WTC11 (cell line): ENCODE measurements at places on chromosomes 1 and 21. TPM values are rescaled to one million over a fixed set of nuclear protein-coding genes. Genes with fewer than 3 reads are reported as not detected.

GUCA2A gene
- not detected in 3 replicates for total RNA-seq

ALG6 gene
- 17.6 to 25.4 TPM (median 23.7 TPM) in 3 replicates for total RNA-seq

MKNK1 gene
- 17.5 to 18.6 TPM (median 18.0 TPM) in 3 replicates for total RNA-seq

PRR9 gene
- not detected in 3 replicates for total RNA-seq

ZNF670 gene
- total RNA-seq, result 11.1 to 12.7 TPM (median 12.7 TPM) in 3 replicates

RUSC1 gene
- total RNA-seq, result 51.4 to 68.8 TPM (median 55.3 TPM) in 3 replicates

BRDT gene
- 0.13 to 0.21 TPM (median 0.18 TPM) in 3 replicates for total RNA-seq

DNA sequence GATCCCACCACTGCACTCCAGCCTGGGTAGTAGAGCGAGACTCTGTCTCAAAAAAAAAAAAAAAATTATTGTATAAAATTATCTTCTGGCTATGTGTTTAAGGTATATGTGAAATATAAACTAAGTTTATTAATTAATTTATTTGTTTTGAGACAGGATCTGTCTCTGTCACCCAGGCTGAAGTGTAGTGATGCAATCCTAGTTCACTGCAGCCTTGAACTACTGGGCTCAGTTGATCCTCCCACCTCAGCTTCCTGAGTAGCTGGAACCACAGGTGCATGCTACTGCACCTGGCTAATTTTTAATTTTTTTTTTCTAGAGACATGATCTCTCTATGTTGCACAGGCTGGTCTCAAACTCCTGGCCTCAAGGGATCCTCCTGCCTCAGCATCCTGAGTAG is 67.9 kb downstream of the RD3 start:
- no peak for DNase-seq
- H3K4me3 ChIP-seq, result no peak overlapping the region
- no peak overlapping the region for H3K27ac ChIP-seq
- H3K4me1 ChIP-seq, result peaks cover 12% of the 10 kb centered on the region
- no peaks in the 10 kb centered on the region for H3K27me3 ChIP-seq

DNA sequence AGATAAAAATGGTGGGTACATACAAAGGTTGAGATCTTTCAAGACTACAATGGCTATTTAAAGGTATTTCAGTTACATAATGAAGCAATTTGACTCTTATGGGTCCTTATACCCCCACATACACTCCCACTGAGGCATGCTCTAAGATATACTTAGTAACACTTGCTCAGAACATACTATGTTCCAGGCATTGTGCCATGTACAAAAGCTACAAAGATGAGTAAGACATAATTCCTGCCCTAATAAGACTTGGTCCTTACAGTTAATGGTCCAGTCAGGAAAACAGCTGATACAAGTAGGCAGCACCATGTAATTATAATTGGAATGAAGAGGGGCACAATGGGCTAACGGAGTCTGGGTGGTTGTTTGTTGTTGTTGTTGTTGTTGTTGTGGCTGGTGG is 166.7 kb upstream of the BEND5 start:
- no peak overlapping the region for H3K4me3 ChIP-seq
- peaks cover 3% of the 10 kb centered on the region for H3K4me1 ChIP-seq
- no peak for DNase-seq
- no peaks in the 10 kb centered on the region for H3K27me3 ChIP-seq
- H3K36me3 ChIP-seq, result no peaks in the 10 kb centered on the region

DNA sequence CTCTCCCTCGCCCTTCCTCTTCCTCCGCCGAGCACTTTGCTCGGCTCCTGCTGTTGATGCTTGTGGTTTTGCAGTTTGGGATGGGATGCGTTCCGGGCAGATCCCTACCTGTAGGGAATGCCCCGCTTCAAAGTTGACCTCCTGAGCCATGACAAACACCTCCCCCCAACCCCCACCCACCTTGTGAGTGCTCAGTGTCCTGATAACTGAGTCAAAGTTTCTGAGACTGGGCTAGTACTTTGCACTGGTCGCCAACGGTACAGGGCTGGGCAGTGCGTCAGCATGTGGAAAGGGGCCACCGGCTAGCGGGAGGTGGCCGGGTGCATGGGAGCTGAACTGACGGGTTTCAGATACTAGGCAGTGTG is 771 bp downstream of the RABGAP1L start:
- H3K27ac ChIP-seq, result peak overlapping the region; percentile 95
- no peaks in the 10 kb centered on the region for H3K36me3 ChIP-seq
- DNase-seq, result peak; percentile 20
- peaks cover 3% of the 10 kb centered on the region; the same call in 1 of the 2 replicates for H3K27me3 ChIP-seq

DNA sequence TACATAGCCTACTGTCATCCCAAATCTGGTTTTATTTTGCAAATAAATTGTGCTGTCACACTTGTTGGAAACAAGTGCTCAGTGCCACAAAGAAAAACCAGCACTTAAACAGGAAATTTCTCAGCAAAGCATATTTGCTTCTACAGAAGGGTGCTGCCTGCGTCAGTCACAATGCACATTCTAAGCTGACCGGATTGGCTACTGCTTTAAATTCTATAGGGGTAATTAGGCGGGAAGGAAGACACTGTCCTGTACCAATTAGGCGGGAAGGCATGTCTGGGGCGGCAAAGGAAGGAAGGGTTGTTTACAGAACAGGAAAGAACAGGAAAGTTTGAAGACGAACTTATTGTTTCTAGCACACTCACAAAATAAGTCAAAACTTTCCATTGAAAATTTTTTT is 2.8 kb downstream of the IFI16 start:
- peaks cover 36% of the 10 kb centered on the region for H3K4me1 ChIP-seq
- no peak overlapping the region for H3K27ac ChIP-seq
- no peak for DNase-seq
- peaks cover 64% of the 10 kb centered on the region for H3K27me3 ChIP-seq

DNA sequence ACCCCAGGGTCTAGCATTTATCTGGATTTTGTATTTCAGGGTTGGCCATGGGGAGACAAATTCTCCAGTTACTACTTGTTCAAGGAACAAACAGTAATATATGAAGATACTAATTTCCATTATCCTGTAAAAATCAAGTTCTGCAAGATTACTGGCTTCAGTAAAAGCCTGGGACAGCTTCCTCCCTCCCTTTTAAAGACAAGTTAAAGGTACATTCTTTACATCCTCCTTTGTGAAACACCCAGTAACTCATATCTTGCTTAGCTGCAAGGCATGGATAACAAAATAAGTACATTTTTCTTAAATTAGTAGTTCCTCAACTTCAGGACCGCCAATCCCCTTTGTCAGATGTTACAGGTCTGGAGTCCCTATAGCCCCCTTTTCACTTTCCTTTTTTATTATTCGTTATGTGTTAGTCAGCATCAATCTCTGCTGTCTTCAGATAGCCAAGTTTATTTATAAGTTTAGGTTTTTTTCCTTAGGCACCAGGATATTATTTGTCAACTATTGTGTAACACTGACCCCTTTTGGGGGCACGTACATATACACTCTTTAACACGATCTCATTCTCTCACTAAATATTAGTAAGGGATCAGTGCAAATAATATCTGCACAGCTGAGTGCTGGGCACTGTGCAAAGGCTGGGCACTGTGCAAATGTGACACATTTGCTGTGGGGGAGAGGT is 9.8 kb downstream of the ERRFI1 start:
- H3K36me3 ChIP-seq, result peaks cover 29% of the 10 kb centered on the region
- peak overlapping the region; percentile 26 for H3K4me3 ChIP-seq
- no peaks in the 10 kb centered on the region for H3K27me3 ChIP-seq
- H3K4me1 ChIP-seq, result peaks cover 64% of the 10 kb centered on the region
- no peak for DNase-seq

GRCh38 chr1:242761556-242761955 is 237.1 kb upstream of the PLD5 start:
- H3K27me3 ChIP-seq, result no peaks in the 10 kb centered on the region
- peaks cover 2% of the 10 kb centered on the region; the same call in 1 of the 2 replicates for H3K36me3 ChIP-seq
- H3K4me3 ChIP-seq, result no peak overlapping the region
- no peak overlapping the region for H3K27ac ChIP-seq

DNA sequence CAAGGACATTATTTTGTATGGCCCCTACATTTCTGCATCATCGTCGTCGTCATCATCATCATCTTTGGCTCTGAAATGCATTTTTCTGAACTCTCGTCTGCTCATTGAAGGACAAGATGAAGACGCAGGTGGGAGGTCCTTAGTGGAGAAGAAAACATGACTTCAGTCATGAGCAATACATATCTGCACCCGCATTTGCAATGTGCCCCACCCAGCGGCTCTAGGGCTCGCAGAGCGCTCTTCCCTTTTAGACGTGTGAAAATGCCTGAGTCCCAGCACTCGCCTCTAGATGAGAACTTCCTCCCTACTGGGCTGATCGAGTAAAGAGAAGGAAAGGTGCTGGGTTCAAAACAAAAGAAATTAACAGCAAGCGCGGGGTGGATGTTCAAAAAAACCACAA is 10.1 kb downstream of the C1orf174 start:
- H3K27me3 ChIP-seq, result no peaks in the 10 kb centered on the region
- no peak overlapping the region for H3K27ac ChIP-seq
- H3K4me1 ChIP-seq, result no peaks in the 10 kb centered on the region
- H3K4me3 ChIP-seq, result no peak overlapping the region
- no peak for DNase-seq

DNA sequence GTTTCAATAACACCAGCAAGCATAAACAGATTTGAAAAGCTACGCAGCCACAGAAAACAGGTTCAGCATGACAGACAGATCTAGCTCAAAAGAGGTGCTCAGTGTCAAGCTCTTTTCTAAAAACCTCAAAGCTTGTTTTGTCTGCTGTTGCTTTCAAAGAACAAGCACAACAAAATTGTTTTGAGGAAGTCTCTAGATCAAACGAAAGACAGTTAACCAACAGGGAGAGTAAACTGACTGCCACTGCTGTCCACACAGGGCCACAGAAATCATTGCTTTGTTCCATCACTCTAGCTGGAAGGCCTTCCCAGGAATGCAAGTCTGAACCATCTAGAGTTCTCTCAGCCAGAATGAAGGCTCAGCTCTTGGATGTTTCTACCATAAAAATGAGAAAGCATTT is 12.8 kb downstream of the APP start:
- H3K27ac ChIP-seq, result peak overlapping the region; percentile 47; the same call in 1 of the 2 replicates
- no peak overlapping the region for H3K4me3 ChIP-seq
- H3K4me1 ChIP-seq, result peaks cover 77% of the 10 kb centered on the region

GRCh38 chr1:2504949-2505272 is 21.5 kb downstream of the PANK4 start:
- DNase-seq, result no peak
- no peak overlapping the region for H3K27ac ChIP-seq
- H3K36me3 ChIP-seq, result peaks cover 8% of the 10 kb centered on the region; the same call in 1 of the 2 replicates
- no peak overlapping the region for H3K4me3 ChIP-seq

- H3K4me1 ChIP-seq, result peaks cover 59% of the 10 kb centered on the region
- no peaks in the 10 kb centered on the region for H3K36me3 ChIP-seq
- no peak overlapping the region for H3K4me3 ChIP-seq
- H3K27ac ChIP-seq, result no peak overlapping the region
Measured at GRCh38 chr21:38476385-38476784, 21.9 kb downstream of the ERG start.

DNA sequence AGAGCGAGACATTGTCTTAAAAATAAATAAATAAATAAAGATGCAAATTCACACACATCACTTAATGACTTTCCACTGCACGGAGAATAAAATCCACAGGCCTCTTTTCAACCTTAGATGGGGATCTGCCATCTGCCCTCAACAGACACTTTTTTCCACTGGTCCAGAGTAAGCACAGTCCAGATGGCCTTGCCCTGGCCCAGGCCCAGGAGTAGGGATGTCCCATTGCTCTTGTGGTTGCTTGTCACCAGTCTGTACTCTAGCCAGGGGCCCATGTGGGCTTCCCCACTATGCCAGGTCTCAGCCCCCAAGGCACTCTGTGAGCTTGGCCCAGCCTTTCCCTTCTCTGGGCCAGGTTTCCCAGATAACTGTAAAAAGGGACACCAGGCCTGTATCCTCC is 17.4 kb downstream of the PLOD1 start:
- no peaks in the 10 kb centered on the region for H3K27me3 ChIP-seq
- H3K27ac ChIP-seq, result no peak overlapping the region
- no peak for DNase-seq
- peaks cover 41% of the 10 kb centered on the region for H3K36me3 ChIP-seq
- no peak overlapping the region for H3K4me3 ChIP-seq

DNA sequence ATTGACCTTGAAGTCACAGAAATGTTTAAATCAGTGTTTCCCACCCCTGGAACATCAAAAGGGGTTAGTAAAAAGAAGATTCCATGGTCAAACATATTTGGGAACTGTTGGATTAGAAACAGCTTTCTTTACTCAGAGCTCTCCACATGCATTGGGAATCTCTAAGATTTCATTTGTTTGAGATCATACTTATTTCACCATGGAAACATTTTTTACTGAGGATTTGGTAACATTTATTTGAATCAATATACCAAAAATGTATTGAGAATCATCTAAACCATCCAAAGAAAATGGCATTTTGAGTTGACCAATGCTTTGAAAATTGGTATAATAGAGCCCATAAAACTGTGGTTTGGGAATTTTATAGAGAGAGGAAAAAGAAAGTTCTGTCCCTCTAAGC is 25.3 kb downstream of the NGF start:
- H3K27me3 ChIP-seq, result no peaks in the 10 kb centered on the region
- no peak overlapping the region for H3K27ac ChIP-seq
- H3K4me3 ChIP-seq, result no peak overlapping the region
- no peak for DNase-seq

DNA sequence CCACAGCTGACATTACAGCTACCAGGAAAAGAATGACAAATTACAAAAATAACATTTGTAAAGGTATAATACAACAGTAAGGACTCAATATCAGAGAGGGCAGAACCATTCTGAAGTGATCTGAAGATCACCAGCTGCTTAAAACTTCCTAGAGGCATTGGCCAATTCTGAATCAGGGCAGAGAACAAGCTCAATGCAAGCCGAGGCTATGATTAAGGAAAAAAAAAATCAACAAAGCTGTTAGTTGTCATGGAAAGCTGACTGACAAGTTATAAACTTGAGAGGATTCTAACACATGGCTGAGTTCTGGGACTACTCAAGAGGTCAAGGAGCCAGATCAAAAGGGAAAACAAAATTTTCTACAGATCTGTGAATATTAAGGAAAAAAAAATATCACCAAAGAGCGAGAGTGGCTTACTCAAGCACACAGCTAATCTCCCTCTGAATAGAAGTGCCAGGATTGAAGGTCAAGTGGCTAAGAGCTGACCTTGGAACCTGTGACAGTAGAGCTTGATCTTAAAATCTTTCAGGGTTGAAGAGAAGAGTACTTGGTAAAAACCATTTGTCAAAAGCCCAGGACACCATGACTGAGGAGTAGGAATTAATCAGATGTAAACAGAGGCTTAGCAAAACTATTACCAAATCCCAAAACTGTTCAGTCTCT is 383.4 kb downstream of the USP25 start:
- peaks cover 20% of the 10 kb centered on the region for H3K4me1 ChIP-seq
- H3K27me3 ChIP-seq, result no peaks in the 10 kb centered on the region
- H3K4me3 ChIP-seq, result no peak overlapping the region
- no peak for DNase-seq
- H3K27ac ChIP-seq, result peak overlapping the region; percentile 5
- peaks cover 4% of the 10 kb centered on the region for H3K36me3 ChIP-seq

GRCh38 chr1:206893380-206893779 is 3.9 kb upstream of the IL24 start:
- no peak overlapping the region for H3K4me3 ChIP-seq
- no peaks in the 10 kb centered on the region for H3K36me3 ChIP-seq
- H3K27ac ChIP-seq, result no peak overlapping the region

GRCh38 chr1:171654942-171655745 is 2.7 kb upstream of the MYOC start:
- H3K27ac ChIP-seq, result no peak overlapping the region
- no peaks in the 10 kb centered on the region for H3K27me3 ChIP-seq
- H3K36me3 ChIP-seq, result no peaks in the 10 kb centered on the region
- DNase-seq, result peak; percentile 92

GRCh38 chr1:192901500-192901899 is 92.7 kb downstream of the RGS2 start:
- no peaks in the 10 kb centered on the region for H3K4me1 ChIP-seq
- H3K27me3 ChIP-seq, result no peaks in the 10 kb centered on the region
- DNase-seq, result no peak
- H3K36me3 ChIP-seq, result no peaks in the 10 kb centered on the region
- no peak overlapping the region for H3K4me3 ChIP-seq

- no peak overlapping the region for H3K4me3 ChIP-seq
- H3K36me3 ChIP-seq, result no peaks in the 10 kb centered on the region
- no peaks in the 10 kb centered on the region for H3K4me1 ChIP-seq
- H3K27me3 ChIP-seq, result no peaks in the 10 kb centered on the region
- no peak overlapping the region for H3K27ac ChIP-seq
- no peak for DNase-seq
Measured at GRCh38 chr1:206128196-206128595, 11.0 kb upstream of the AVPR1B start.
